GM23338 (cell line): ENCODE measurements at places on chromosomes 2 and 18. TPM values are rescaled to one million over a fixed set of nuclear protein-coding genes. Genes with fewer than 3 reads are reported as not detected.

GRCh38 chr2:74834792-74835755 is 1.1 kb downstream of the HK2 start:
- DNase-seq = peak; percentile 97

DNA sequence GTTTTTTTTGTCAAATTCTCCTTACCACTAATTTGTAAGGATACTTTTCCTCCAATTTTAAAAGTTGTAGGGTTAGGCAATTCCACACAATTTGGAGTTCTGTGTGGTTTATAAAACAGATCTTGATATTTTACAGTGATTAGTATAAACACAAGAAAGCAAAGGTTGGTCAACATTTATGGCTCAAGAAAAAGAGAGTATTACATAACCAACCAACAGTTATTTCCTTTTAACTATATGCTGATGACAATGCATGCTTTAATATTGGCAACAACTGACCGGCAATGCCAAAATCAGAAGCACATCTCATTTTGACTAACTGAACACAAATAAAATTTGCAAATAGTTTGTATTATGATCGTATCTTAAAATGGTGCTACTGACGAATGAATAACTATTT is 137.2 kb downstream of the CDH2 start:
- DNase-seq = no peak

Gene PDE1A
- 0.28 and 0.47 TPM in 2 replicates for total RNA-seq

DNA sequence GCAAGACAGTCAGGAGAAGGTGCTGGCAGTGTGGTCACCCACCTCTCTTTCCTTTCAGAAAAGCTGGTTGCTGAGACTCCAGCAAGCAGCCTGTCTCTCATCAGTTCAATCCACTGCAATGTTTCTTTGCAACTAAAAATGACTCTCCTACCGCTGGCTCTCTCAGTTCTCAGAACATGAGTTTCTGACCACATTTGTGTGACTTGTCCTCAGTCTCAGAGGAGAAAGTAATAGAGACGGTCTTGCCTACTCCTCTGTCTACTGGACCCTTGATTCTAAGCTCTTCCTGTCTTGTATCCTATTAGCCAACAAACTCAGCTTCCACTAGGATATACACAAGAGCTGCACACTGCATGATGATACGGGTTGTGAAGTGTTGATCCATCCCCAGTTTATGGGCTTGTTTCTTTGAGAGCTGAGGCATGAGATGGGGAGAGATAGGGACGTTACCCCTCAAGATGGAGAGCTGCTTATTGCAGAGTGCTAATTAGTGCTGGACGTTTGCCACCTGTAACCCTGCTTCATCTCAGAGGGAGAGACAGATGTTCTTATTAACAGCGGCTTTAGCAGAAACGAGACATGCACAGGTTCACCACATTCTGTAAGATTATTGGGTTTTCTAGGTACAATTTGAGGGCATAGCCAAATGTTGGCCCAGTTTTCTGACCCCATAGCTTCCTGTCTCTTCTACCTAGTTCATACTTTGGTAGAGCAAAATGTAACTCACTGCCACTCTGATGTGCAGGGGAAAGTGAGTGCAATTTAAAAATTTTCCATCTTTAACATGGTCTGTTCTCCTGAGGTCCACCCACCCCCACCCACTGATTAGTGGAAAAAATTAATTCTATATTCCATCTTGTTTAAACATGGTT is 32.4 kb upstream of the YWHAQ start:
- no peak for DNase-seq

DNA sequence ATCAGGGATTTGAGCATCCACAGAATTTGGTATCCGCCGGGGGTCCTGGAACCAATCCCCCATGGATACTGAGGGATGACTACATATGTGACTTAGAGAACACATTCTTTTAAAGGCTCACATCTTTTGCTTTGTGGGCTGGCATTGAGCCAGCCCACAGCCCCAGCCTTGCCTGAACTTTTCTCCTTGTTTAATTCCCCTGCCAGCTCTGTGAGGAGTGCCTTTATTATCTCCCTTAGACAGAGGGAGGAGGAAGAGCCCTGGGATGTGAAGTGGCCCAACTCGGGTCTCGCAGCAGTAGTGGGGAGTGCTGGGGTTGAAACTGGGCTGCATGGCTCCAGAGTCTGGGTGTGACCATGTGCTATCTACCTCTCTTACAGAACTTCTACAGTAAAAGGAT is 7.6 kb downstream of the TTC39C start:
- DNase-seq = no peak

Gene MRPL33
- total RNA-seq = 80.5 and 83.9 TPM in 2 replicates

Gene NYAP2
- not detected in 2 replicates for total RNA-seq

DNA sequence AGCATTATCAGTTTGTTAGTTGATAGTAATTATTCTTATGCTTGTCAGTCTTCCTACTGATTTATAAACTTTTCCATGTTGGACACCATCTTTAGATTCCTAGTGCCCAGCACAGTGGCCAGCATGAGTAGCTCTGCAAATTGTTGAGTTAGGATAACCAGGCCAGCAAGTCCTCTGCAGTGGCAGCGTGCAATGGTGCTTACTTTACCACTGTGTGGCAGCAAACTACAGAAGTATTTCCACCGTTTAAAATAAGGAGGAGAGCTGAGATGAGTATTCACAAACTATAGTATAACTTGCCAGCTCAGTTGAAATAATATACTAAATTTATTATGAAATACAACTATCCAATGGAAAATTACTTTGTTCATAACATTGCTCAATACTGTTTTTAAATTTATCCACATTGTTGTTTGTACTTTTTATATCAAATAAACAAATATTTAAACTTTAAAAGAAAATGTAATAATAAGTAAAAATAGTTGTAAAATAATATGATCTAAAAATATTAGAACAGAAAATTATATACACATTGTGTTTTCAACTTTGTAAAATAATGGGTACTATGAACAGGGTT is 9.3 kb upstream of the THADA start:
- peak; percentile 77 for DNase-seq

Gene CLEC4F
- total RNA-seq = not detected in 2 replicates

Gene CRYGD
- total RNA-seq = 3.0 and 3.4 TPM in 2 replicates

DNA sequence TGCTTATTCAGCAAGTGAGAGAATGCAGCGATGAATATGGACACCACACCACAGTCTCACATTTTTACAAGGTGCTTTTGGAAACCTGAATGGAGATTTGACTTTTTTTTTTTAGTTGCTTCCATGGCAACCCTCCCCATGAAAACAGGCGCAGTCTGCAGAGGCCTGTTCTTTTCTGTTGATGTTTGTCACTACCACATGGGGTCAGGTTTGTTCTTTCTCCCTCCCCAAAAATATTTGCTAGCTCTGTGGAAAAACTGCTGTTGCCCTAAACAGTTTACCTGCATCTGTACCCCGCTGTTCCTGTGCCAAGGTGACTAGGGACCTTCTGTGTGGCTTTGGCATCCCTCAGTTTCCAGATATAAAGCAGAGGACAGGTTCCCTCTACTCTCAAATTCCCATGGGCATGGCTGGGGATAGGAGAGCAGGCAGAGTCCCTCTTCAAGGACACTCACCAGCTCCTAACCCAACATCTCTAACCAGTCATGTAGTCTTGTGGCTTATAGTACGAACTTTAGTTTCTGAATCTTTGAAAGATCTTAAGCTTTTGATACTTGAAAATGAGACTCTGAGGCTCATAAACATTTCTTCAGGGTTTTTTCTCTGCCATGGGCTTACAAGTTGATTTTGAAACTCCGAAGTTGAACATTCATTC is 14.7 kb upstream of the MAPRE2 start:
- DNase-seq = peak; percentile 79

- no peak for DNase-seq
Observed at GRCh38 chr2:17813010-17813741, 3.1 kb upstream of the MSGN1 start.

Gene CBLN2
- total RNA-seq = not detected in 2 replicates

- no peak for DNase-seq
Observed at GRCh38 chr2:159009940-159010339, 41.5 kb downstream of the TANC1 start.
